ENCODE measurements at places on chromosomes 13 and 19.
A peak's percentile ranks its signal among the peaks of the same experiment; 100 is the strongest.

DNA sequence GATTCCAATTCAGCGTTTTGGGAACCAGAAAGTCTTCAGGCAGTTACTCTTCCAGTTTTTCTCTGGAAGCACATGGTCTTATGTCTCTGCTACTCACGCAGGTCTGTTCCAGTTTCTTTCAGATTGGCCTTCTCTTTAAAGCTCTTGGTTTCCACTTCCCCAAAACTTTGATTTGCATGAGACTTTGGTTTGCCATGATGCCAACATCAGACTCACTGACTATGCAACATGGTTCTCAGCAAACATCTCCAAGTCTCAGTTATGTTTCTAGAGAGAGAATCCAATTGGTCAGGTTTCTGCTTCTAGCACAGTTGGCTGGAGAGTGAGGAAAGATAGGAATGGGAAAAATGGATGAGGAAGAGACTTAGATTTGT is 3.1 kb downstream of the AKAP11 start:
- DNase-seq = no peak

GRCh38 chr13:43307221-43307920 is 284.0 kb downstream of the DNAJC15 start:
- DNase-seq = no peak

DNA sequence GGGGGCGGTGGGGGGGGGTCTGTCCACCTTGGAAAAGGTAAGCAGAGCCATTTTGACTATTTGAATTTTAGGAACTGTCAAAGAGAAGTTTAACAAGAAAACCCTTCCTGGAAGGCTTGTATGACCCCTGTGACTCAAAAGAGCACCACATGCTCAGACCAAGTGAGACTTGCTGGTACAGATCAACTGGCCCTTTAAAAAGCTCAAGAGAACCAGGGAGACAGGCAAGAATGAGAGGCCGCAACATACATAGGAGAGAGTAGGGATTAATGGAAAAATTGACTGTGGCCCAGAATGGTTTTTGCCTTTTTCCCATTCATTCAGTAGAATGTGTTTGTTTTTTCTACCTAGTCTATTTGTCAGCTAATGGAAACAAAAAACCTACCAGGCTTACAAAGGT is 26.2 kb upstream of the ATP8A2 start:
- no peak for DNase-seq

GRCh38 chr19:31392464-31392863 is 43.2 kb upstream of the TSHZ3 start:
- no peak for DNase-seq

DNA sequence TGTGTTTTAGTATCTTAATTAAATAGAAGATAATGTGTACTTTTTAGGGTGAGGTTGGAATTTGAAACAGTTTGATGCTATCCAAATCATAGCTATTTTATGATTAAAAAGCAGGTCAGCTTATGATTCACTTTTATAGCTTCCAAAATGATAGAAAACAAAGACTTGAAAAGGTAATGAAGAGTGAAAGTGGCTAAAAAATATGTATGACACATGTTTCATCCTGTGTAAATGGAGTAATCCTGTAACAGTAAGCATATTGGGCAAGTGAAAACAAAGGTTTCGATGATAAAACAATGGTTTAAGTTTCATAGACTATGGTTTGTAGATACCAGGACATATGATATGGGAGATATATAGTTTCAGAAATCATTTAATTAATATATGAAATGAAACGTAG is 456.2 kb downstream of the PCDH20 start:
- no peak for DNase-seq

DNA sequence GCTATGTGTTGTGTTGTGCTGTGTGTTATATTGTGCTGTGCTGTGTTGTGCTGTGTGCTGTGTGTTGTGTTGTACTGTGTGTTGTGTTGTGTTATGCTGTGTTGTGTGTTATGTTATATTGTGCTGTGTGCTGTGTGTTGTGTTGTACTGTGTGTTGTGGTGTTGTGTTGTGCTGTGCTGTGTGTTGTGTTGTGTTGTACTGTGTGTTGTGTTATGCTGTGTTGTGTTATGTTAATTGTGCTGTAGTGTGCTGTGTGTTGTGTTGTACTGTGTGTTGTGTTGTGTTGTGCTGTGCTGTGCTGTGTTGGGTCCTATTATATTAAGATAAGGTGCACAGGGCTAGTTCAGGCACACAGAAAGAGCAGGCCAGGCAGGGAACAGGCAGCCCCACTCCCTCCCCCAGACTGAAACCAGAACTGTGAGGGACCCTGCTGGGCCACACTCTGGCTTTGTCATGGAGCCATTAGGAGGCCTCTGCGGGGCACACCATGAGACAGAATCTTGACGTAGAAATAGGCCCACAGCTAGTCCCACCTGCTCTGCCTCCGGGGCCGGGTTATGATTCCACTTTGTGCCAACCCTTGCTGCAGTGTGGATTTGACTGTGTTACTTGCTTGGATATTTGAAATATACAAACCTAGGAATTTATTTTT is 12.1 kb downstream of the SOX1 start:
- DNase-seq = no peak

DNA sequence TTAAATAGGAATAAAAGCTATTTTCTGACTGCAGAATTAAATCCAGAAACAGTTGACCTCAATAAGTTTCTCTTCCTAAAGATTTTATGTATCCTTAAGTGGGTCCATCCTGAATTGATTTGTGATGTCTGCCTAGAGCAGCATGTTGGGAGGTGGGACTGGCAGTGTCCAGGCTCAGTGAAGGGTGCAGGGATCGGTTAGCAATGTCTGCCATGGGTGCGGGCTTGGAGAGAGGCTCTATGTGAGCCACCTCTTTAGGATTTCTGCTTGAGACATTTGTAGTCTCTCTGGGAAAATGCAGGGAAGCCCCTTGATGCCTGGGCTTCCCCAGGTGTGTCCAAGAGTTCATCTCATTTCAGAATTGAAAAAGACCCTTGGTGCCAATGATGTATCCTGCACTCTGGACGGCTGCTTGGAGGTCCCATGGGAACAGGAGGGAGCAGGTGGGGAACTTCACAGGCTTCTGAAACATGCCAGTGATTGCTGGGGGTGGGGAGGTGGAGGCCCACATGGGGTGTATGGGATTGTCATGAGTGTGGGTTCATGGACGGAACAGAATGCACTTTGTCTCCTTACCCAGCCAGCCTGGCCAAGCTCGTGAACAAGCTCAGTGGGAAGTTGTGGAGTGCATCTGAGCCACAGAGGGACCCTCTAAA is 6.2 kb upstream of the COLGALT1 start:
- no peak for DNase-seq

GRCh38 chr13:32153056-32153455 is 121.5 kb downstream of the FRY start:
- DNase-seq = no peak

- no peak for DNase-seq
Observed at GRCh38 chr13:37995092-37995491, 125.5 kb upstream of the TRPC4 start.

DNA sequence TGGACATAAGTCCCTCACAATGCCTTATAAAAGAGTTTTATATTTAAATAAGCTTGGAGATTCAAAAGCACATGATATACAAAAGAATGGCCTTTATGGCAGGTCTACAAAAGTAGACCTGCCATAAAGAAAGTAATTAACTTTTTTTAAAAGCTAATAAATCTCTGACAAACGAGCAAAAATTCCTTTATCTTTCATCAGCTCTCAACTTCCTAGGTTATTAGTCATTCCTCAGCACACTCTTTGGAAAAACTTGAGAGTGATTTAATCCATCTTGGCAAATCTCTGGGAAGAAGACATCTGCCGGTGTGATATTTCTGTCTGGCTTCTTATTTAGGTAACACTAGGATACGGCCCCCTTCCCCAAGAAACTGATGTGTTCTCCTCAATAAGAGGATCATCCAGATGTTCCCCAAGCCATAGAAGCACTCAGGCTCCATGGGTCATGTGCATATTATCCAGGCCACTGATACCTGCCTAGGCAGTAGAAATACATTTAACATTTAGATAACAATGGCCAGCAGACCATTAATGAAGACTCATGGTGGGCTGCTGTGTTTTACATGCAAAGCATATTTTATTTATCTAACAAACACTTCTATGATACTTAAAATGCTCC is 372.7 kb downstream of the LIG4 start:
- DNase-seq = no peak

GRCh38 chr19:19417046-19417445 is 11.6 kb downstream of the GATAD2A start:
- DNase-seq = no peak

- DNase-seq = no peak
Observed at GRCh38 chr13:77789376-77789775, 91.9 kb downstream of the SLAIN1 start.

- DNase-seq = no peak
Observed at GRCh38 chr19:33301144-33301899, 1.0 kb downstream of the CEBPA start.

- DNase-seq = no peak
Observed at GRCh38 chr13:78193846-78194245, 275.2 kb upstream of the EDNRB start.

- no peak for DNase-seq
Observed at GRCh38 chr19:30464162-30464561, 92.0 kb downstream of the ZNF536 start.

- no peak for DNase-seq
Observed at GRCh38 chr13:75736173-75736572, 100.0 kb downstream of the LMO7 start.

DNA sequence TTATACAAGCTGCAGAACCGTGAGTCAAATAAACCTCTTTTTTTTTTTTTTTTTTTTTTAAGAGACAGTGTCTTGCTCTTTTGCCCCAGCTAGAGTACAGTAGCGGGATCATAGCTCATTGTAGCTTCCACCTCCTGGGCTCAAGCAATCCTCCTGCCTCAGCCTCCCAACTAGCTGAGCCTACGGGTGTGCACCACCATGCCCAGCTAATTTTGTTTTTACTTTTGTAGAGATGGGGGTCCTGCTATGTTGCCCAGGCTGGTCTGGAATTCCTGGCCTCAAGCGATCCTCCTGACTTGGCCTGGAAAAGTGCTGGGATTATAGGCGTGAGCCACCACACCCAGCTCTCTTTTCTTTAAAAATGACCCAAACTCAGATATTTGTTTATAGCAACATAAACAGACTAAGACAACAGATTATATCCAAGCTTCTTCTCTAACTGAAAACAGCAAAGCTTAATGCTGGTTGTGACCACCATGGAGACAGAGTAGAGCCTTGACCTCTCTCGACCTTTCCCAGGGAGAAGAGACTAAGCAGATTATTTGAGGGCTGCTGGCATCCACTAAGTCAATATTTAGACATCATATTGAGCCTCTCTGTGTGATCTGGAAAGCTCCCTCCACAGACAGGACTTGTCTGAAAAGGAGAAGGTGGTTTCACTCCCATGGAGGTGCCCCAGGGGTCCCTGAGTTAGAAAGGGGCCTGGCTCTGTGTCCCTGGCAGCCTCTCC is 150.0 kb downstream of the KCTD15 start:
- no peak for DNase-seq

- DNase-seq = peak; percentile 68
Observed at GRCh38 chr19:982567-983170, 1.5 kb upstream of the WDR18 start.

DNA sequence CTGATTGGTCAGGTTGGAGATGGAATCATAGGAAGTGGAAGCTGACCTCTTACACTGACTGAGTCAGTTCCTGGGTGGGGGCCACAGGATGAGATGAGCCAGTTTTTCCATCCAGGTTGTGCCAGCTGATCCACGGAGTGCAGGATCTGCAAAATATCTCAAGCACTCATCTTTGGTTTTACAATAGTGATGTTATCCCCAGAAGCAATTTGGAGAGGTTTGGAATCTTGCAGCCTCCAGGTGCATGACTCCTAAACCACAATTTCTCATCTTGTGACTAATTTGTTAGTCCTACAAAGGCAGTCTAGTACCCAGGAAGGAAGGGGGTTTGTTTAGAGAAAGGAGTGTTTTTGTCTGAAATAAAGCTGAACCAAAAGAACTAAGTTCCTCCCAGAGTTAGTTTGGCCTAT is 212.8 kb downstream of the SLITRK6 start:
- DNase-seq = no peak

GRCh38 chr19:39402346-39403300 is 4.0 kb upstream of the ZFP36 start:
- peak; percentile 83 for DNase-seq

DNA sequence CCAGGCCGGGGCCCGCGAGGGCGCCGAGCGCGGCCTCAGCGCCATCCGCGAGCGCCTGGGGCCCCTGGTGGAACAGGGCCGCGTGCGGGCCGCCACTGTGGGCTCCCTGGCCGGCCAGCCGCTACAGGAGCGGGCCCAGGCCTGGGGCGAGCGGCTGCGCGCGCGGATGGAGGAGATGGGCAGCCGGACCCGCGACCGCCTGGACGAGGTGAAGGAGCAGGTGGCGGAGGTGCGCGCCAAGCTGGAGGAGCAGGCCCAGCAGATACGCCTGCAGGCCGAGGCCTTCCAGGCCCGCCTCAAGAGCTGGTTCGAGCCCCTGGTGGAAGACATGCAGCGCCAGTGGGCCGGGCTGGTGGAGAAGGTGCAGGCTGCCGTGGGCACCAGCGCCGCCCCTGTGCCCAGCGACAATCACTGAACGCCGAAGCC is 3.3 kb downstream of the APOE start:
- DNase-seq = no peak

DNA sequence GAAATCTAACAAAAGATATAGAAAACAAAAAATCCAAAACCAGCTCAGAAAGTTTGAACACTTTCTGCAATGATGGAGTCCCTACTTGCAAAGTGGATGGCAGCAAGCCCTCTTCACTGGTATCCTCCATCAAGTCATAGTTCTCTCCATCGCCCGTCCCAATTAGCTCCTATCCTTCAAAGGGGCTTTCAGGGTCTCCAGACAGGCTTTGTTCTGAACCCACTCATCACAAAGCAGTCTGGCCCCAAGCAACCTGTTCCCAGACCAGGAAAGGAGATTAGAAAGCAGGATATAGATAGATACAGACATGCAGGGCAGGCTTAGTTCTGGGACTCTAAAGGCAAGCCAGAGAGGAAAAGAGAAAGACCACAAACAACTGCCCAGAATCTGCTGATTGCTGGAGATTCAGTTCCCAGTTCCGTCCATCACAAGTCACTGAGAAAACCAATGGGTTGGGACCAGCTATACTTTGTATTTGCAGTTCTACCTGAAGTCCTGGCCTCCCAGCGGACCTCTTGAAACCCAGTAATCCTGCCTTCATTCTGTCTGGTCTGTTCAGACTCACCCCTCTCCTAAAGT is 47.2 kb upstream of the EPHX3 start:
- DNase-seq = no peak

- DNase-seq = no peak
Observed at GRCh38 chr13:95756072-95756471, 79.1 kb downstream of the DNAJC3 start.

DNA sequence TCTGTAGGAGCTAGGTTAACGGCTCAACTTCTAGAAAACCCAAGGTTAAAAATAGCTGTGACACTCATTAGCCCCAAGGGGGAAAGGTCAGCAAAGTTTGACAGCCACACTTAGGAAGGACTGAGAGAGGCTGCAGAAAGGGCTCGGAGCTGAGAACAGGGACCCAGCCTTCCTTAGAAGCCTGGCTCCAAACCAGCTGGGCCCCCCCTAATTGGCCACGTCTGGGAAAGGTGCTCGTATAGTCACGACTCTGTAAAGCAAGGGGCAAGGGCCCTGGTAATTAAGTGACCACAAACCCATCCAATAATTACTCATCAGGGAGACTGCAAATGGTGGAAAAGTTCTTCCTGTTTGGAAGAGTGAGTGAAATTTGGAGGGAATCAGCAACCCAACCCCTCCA is 90.5 kb downstream of the RNASEH2B start:
- no peak for DNase-seq

GRCh38 chr13:63088226-63088625 is 1672.6 kb upstream of the PCDH20 start:
- no peak for DNase-seq
